ENCODE measurements at places on chromosomes 5 and 9.
A peak's percentile ranks its signal among the peaks of the same experiment; 100 is the strongest.

DNA sequence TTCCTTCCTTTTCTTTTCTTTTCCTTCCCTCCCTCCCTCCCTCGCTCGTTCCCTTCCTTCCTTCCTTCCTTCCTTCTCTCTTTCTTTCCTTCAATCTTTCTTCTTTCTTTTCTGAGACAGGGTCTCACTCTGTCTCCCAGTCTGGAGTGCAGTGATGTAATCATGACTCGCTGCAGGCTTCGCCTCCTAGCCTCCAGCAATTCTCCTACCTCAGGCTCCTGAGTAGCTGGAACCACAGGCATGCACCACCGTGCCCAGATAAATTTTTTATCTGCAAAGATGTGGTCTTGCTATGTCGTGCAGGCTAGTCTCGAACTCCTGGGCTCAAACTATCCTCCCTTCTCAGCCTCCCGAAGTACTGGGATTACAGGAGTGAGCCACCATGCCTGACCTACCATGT is 81.4 kb downstream of the SPATA31C2 start:
- H3K4me3 ChIP-seq = no peak overlapping the region
- H3K27ac ChIP-seq = no peak overlapping the region
- H3K36me3 ChIP-seq = no peaks in the 10 kb centered on the region
- no peak for DNase-seq
- H3K4me1 ChIP-seq = no peaks in the 10 kb centered on the region
- H3K27me3 ChIP-seq = no peaks in the 10 kb centered on the region

- no peak overlapping the region for H3K27ac ChIP-seq
- H3K4me3 ChIP-seq = no peak overlapping the region
- no peaks in the 10 kb centered on the region for H3K36me3 ChIP-seq
- no peak for DNase-seq
- no peaks in the 10 kb centered on the region for H3K4me1 ChIP-seq
These were observed 341.4 kb upstream of the PRR16 start for GRCh38 chr5:120122703-120123102.

- H3K27me3 ChIP-seq = no peaks in the 10 kb centered on the region
- no peak overlapping the region for H3K27ac ChIP-seq
- DNase-seq = no peak
- no peaks in the 10 kb centered on the region for H3K36me3 ChIP-seq
These were observed 6.9 kb downstream of the KCTD16 start for GRCh38 chr5:144177548-144177947.

GRCh38 chr9:133089271-133089671 is 27.5 kb downstream of the CEL start:
- no peak overlapping the region for H3K27ac ChIP-seq
- no peaks in the 10 kb centered on the region for H3K27me3 ChIP-seq
- DNase-seq = no peak
- no peaks in the 10 kb centered on the region for H3K36me3 ChIP-seq
- H3K4me3 ChIP-seq = no peak overlapping the region

DNA sequence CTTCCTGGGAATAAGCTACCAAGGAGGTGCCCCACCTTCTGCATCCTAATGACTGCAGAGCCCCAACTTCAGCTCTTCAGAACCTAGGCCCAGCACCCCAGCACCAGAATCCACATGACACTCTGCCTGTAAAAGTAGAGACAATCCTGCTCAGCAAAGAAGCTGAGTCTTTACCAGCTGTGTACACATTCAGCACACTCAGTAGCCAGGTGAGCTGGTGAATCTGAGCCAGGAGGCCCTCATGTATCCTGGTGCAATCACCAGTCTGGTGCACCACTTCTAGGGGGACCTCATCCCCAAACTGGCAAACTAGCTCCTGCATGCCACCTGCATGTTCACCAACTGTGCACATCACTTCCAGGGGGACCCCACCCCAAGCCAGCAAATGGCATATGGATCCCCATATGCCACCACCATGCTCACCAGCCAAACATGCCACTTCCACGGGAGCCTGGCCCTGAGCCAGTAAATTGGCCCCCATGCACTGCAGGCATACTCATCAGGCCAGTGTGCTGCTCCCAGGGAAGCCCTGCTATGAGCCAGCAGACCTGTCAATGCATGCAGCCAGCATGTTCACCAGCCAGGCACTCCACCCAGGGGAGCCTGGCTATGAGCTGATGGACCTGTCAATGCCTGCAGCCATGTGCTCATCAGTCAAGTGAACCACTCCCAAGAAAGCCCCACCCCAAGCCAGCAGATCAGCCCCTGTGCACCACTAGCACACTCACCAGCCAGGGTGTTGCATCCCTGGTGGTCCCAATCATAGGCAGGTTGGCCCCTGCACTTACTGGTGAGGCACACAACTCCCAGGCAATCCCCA is 15.6 kb upstream of the BTNL9 start:
- no peak overlapping the region for H3K27ac ChIP-seq
- no peak for DNase-seq
- no peak overlapping the region for H3K4me3 ChIP-seq

DNA sequence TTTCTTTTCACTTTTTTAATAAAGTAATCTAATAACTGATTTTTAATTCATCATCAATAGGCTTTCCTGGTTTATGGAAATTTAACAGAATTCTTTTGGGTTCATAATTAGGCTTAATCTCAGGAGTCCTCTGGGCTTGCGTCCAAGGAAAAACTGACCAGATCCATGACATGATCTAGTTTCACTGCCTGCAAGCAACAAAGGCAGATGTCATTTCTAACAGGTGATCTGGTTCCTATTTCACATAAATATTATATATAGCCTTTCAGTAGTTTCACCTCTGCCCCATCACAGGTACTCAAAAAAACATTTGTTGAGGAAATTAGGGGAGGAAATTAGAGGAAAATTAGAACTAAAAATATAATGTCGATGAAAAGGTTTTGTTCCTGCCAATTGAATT is 126.4 kb downstream of the FBXL17 start:
- H3K27me3 ChIP-seq = no peaks in the 10 kb centered on the region
- no peak for DNase-seq
- no peaks in the 10 kb centered on the region for H3K36me3 ChIP-seq

DNA sequence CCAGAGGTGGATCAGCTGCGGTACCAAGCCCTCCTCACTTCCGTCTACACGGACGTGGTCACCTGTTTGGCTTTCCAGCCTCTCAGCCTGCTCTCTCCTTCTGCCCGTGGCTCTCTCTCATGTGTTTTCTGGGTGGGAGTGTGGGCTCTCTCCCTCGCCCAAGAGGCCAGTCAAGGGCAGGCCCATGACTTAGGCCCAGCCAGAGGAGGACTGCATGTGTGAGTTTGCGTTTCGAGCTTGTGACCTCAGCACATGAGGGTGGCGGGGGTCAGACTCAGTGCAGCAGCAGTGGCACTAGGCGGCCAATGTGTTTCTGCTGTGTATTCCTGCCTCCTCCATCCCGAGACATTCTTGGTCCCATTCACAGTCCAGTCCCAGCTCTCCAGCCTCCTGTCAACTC is 82.5 kb upstream of the SMIM23 start:
- H3K4me1 ChIP-seq = no peaks in the 10 kb centered on the region
- no peak overlapping the region for H3K27ac ChIP-seq
- H3K4me3 ChIP-seq = no peak overlapping the region
- DNase-seq = no peak
- H3K36me3 ChIP-seq = no peaks in the 10 kb centered on the region

DNA sequence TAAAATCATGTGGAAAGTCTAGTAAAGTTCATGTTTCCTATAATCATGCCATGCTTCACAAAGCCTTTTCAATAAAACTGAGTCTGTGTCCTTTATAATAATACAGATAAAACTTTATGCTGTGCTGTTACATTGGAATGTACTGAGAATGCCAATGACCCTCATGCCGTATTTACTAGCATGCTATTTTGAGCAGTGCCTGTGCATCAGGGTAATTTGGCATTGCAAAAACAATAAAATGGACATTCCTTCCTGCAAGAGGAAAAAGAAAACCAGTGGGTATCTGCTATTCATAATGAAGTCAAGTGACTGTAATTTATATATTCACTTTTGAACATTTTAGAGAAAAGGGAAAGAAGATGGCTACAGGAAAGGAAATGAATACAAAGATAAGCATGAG is 159.0 kb downstream of the PBX3 start:
- no peak for DNase-seq
- H3K4me1 ChIP-seq = peaks cover 6% of the 10 kb centered on the region
- H3K27me3 ChIP-seq = no peaks in the 10 kb centered on the region

DNA sequence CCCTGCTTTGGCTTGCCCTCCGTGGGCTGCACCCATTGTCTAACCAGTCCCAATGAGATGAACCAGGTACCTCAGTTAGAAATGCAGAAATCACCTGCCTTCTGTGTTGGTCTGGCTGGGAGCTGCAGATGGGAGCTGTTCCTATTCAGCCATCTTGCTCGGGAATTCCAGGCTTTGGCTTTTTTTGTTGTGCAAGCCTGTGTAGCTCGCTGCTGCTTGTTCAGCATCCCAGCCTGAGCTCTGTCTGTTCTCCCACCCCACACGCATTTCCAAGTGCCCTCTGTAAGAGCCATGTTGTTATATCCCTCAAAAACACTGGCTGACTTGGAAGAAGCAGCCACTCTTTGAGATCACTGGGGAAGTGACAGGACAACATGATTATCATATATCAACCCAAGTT is 101.6 kb upstream of the DPYSL3 start:
- H3K27me3 ChIP-seq = peaks cover 18% of the 10 kb centered on the region
- no peak overlapping the region for H3K4me3 ChIP-seq
- no peaks in the 10 kb centered on the region for H3K36me3 ChIP-seq
- DNase-seq = no peak
- H3K4me1 ChIP-seq = no peaks in the 10 kb centered on the region
- H3K27ac ChIP-seq = no peak overlapping the region

DNA sequence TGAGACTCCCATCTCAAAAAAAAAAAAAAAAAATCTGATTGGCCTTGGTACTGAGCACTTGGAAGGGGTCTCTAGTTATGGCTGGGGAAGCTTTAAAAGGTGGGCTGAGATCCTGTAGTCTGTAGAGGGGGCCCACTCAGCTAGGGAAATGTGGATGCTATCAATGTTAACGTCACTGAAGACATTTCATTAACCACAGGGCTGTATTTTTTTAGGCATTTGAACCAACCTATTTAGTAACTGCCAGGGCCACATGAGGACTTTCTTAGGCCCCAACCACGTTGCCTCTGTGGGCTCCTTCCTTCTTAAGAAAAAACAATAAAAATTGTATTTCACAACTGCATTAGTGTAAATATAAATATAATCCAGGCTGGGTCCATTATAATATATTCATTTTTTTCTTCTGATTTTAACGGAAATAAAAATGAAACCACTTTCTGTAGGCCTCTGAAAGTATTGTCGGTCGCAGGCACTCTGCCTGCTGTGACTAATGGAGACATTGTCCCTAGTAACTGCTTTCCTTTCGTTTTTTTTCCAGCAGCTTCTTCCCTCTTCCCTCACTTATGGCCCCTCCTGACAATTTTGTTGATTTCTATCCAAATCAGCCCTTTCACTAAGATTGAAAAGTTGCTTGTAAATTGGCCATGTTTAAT is 71.6 kb downstream of the GCNT1 start:
- H3K36me3 ChIP-seq = no peaks in the 10 kb centered on the region
- no peak overlapping the region for H3K4me3 ChIP-seq
- H3K4me1 ChIP-seq = peaks cover 10% of the 10 kb centered on the region
- no peak overlapping the region for H3K27ac ChIP-seq
- no peak for DNase-seq
- no peaks in the 10 kb centered on the region for H3K27me3 ChIP-seq

- peak overlapping the region; percentile 56 for H3K4me3 ChIP-seq
- H3K27me3 ChIP-seq = no peaks in the 10 kb centered on the region
- peaks cover 20% of the 10 kb centered on the region for H3K4me1 ChIP-seq
- H3K36me3 ChIP-seq = peaks cover 67% of the 10 kb centered on the region
- peak overlapping the region; percentile 55 for H3K27ac ChIP-seq
- no peak for DNase-seq
These were observed 790 bp upstream of the IARS1 start for GRCh38 chr9:92294297-92294676.

DNA sequence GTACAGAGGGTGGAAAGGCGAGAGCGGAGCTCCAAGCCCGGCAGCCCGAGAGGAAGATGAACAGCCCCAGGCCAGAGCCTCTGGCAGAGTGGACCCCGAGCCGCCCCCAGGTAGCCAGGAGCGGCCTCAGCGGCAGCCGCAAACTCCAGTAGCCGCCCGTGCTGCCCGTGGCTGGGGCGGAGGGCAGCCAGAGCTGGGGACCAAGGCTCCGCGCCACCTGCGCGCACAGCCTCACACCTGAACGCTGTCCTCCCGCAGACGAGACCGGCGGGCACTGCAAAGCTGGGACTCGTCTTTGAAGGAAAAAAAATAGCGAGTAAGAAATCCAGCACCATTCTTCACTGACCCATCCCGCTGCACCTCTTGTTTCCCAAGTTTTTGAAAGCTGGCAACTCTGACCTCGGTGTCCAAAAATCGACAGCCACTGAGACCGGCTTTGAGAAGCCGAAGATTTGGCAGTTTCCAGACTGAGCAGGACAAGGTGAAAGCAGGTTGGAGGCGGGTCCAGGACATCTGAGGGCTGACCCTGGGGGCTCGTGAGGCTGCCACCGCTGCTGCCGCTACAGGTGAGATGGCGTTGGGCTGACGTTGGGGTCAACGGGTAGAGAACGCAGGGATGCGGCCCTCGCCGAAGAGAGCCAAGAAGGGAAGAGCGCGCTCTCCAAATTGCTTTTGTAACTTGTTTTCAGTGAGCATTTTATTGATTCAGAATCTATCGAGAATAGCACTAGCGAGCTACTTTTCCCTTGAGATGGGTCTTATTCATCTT is at the start of gene PTGER4:
Gene PTGER4 (plus strand): TSS at position 3 of the 769 bp plus-strand sequence. CDS start 1,079 bp downstream, outside the sequence.
- H3K4me1 ChIP-seq = peaks cover 39% of the 10 kb centered on the region
- DNase-seq = peak; percentile 75
- H3K36me3 ChIP-seq = peaks cover 38% of the 10 kb centered on the region
- peak within 1 kb of the TSS; percentile 94 for H3K27ac ChIP-seq

DNA sequence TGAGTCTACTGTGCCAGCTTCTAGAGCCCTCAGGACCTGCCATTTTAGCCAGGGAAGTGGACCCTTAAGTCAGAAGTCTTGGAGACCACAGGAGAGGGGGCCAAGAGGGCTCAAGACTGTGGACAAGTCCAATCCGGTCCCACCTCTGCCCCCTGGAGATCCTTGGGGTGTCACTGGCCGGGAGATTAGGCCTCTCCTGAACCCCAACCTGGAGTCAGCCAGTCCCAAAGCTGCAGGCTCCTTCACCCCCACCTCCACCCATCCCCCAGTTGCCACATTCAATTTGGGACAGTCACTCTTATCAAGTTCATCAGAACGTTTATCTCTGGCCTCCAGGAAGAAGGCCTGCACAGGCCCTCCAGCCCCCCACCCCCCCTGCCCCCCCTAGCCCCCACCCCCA is 290 bp downstream of the SLC23A1 start:
- H3K27me3 ChIP-seq = no peaks in the 10 kb centered on the region
- H3K4me3 ChIP-seq = no peak overlapping the region
- no peak overlapping the region for H3K27ac ChIP-seq
- H3K4me1 ChIP-seq = peaks cover 14% of the 10 kb centered on the region
